ENCODE measurements at places on chromosomes 12 and 14.

DNA sequence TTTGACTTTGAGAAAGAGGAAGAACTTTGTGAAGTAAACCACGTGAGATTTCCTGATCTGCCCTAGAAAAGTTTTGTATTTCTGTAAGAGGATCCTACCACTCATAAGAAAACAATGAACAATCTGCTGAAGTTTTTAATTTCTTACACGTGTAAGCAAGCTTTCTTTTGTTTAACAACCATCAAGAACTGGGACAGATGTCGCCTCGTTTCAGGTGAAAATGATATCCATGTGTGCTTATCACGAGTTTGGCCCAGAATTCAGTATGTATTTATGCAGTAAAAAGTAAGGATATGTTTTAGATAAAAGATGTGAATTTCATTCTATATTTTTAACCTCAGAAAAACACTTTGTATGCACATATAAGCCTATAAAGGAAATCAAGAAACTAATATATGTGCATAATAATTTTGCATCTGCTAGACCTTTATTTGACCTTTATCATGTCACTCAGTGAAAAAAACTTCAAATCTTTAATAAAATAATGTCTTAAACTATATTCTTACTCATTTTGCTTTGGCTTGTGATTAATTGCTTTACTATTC is 56.9 kb upstream of the DHRS4 start:
- no peak for DNase-seq

GRCh38 chr12:124744659-124745464 is 118.8 kb downstream of the SCARB1 start:
- DNase-seq, result no peak

- DNase-seq, result no peak
These were observed 52.2 kb downstream of the ATXN2 start for GRCh38 chr12:111546758-111547383.

GRCh38 chr12:28585146-28585545 is 394.9 kb downstream of the CCDC91 start:
- no peak for DNase-seq

DNA sequence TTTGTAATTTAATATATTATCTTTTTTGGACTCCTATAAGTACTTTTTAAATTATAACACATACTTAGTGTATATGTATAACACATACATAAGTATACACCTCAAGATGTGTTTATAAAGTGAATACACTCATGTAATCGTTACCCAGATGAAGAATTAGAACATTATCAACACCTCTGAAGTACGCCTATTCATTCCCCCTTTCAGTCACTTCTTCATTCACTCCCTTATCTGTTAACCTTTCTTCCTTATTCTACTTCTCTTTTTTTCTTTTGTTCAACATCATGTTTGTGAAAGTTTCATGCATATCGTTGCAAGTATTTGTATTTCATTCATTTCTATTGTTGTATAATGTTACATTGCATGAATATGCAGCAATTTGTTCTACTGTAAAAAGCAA is 98.5 kb downstream of the ARID2 start:
- DNase-seq, result no peak

GRCh38 chr12:68963856-68964745 is 31.1 kb upstream of the CPM start:
- no peak for DNase-seq

DNA sequence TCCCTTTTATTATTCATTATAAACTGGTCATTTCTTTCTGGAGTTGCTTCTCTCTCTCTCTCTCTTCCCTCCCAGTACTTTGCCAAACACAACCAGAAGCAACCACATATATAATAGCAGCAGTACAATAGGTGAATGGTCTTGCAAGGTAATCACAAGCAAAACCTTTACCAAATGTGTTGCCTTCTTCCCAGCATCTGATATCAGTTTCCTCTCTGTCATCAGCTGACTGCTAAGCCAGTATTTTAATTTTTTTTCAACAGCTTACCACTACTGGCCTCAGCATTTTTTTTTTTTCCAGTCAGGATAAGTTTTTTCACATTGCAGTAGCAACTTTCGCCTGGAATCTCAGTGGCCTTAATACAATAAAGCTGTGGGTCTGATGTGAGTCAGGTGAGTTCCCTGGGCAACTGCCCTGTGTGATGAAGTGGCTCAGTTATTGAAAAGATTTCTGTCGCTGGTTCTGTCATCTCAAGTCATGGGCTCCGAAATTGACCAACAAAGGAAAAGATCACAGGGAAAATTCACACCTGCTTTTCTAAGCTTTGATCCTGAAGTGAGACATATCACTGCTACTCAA is 282.5 kb upstream of the AMIGO2 start:
- DNase-seq, result no peak

DNA sequence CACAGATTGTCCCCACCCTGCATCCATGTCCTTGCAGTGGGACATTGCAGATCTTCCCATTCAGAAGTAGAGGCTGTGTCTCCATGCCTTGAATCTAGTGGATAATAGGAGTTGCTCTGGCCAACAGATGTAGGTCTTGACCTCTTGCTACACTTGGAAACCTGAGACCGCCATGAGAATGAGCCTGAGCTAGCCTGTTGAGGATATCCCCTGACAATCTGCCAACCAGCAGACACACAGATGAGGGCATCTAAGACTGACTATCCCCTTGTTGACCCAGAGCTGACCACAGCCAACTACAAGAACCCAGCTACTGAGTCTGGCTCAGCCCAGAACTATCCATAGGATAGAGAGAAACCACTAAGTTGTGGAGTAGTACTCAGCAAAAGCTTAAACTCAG is 161.1 kb upstream of the NOS1 start:
- DNase-seq, result no peak

- DNase-seq, result no peak
These were observed 11.0 kb downstream of the ARHGDIB start for GRCh38 chr12:14950421-14950820.

GRCh38 chr12:2963760-2964292 is 4.6 kb downstream of the TEAD4 start:
- no peak for DNase-seq

DNA sequence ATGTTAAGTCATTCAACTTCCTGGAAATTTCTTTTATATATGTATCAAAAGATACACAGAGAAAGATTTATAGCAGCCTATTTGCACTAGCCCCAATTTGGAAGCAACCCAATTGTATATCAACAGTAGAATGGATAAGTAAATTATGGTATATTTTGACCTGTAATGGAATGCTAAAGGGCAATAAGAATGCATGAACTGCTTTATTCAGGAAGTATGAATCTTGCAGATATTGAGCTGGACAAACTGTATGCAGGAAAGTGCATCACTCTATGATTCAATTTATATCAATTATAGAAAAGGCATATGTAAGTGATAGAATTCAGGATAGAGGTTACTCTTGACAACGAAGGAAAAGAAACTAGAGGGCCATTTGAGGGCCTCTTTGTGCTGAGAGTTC is 913.1 kb upstream of the FBXO33 start:
- no peak for DNase-seq

DNA sequence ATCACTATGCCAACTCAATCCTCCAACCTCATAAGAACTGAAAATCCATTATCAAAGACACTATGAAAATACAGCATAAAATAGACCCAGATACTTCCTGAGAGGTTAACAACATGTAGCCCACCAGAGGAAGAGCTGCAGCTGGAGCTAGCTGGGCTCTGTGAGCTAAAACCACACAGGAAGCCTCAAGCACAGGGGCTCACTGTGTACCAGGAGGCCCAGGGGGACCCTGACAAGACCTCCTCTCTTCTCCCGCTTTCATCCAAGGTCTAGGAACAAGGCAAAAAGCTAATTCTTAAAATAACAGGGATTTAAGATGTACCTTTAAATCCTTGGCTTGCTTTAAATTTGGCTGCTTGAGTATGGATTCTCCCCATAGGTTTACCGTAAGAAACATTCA is 53.6 kb downstream of the EIF2S3B start:
- no peak for DNase-seq
